ENCODE measurements at places on chromosomes 16 and 17.

GRCh38 chr16:83615141-83615952 lies 192.4 kb upstream of the HSBP1 start:
- no peak for DNase-seq

DNA sequence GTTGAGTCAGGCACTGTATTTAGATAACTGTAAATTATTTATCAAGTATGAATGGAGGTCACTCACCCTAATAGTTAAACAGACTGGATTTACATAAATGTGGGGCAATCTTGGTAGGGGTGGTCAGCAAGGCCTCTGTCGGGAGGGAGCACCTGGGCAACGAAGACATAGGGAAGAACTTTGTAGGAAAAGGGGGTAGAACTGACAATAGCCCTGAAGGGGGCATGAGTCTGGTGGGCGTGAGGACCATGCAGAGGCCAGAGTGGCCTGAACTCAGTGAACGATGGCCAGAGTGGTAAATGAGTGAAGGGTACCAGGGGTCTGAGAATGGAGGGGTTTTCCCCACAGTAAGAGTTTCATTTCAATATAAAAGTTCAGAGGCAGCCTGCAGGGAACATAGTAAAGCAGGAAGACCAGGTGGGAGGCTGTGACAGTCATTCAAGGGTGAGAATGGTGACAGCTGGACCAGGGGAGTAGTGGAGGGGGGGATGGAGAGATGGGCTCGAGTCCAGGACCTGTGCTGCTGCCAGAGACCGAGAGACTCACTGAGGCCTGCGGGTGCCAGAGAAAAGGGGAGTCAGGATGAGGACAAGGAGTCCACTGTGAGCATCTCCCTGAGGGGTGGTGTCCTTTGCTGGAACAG lies 2.9 kb downstream of the C17orf67 start:
- DNase-seq, result no peak

DNA sequence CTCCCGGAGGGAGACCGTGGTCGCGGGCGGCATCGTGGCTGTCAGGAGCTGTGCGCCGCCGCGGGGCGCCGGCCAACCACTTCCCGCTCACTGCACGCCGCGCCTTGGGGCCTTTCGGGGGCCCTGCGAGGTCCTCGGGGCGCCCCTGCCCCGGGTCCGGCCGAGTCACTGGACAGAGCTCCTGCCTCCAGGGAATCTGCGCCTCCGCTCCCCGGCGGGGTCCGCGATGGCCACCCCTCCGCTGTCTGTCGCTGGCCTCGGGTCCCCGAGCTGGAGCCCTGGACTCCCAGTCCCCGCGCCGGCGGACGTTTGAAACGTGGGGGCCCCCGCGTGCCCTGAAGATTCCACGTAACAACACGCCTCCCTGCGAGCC lies at the start of gene QRICH2:
QRICH2 (minus strand) TSS at position 311 of the 373 bp plus-strand sequence; CDS start at position 33, 278 bp downstream.
- no peak for DNase-seq

GRCh38 chr16:49854796-49855203 lies 1.1 kb downstream of the ZNF423 start:
- no peak for DNase-seq

All from activated CD4-positive, CD25-positive, alpha-beta regulatory T cell treated with anti-CD3 and anti-CD28 coated beads, Interleukin-2, amount 50 U/mL, for 16 hours (primary cell).